ENCODE measurements at places on chromosomes 3 and 15. TPM values are rescaled to one million over a fixed set of nuclear protein-coding genes. Genes with fewer than 3 reads are reported as not detected.

Gene CHRNA5
- total RNA-seq = 0.53 TPM

Gene TRPM1
- not detected for total RNA-seq

Gene IL17RE
- 0.23 TPM for total RNA-seq

Gene KLHL40
- not detected for total RNA-seq

Gene IL12A
- 0.15 TPM for total RNA-seq

Gene MME
- total RNA-seq = 3.5 TPM

Gene GOLGA8J
- total RNA-seq = 0.12 TPM

Gene C3orf85
- total RNA-seq = not detected

Gene GAP43
- total RNA-seq = 5.1 TPM

Gene REC114
- not detected for total RNA-seq

Gene HGD
- 0.12 TPM for total RNA-seq

Gene PLSCR2
- total RNA-seq = not detected

Gene EOMES
- total RNA-seq = not detected

Data from smooth muscle cell of the coronary artery (primary cell).